Kidney glomerular epithelial cell (primary cell): ENCODE measurements at places on chromosomes 7 and 10.

DNA sequence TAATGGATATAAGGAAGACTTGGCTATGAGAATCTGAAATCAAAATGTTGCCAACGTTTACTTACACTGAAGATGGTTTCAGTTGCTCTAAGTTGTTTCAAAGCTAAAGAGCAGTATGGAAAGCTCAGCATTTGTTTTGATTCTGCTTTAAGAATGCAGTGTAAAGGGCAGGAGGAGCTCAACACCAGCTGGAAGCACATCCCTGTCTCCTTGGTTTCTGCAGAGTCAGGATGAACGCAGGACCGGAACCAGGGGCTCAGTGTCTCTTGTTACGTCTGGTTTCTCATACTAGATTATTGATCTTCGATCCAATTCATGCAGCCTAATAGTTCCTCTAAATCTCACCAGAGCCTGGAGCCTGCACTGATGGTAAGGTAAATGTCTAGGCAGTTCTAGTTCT, 24.1 kb downstream of the ZRANB1 start:
- DNase-seq: no peak

- no peak for DNase-seq
These were observed 644.5 kb upstream of the GALNT17 start for GRCh38 chr7:70487428-70487827.

DNA sequence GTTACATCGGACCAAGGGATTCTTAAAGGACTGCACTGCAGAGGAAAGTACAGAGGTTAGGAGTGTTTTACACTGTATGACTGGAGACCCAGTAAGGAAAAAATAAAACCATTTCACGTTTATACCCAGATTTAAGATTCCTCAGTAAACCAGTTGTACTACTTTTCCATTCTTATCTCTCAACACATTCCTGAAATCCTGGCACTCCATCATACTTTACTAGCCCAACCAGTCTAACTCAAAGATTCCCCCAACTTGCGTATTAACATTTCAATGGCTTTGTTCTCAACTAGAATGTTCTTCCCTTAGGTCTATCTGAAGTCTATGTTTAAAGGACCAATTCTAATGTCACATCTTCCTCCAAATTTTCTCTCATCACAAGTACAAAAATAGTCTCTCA, 8.0 kb downstream of the CCDC186 start:
- no peak for DNase-seq

GRCh38 chr7:134101716-134102115, 25.4 kb upstream of the LRGUK start:
- DNase-seq: no peak

DNA sequence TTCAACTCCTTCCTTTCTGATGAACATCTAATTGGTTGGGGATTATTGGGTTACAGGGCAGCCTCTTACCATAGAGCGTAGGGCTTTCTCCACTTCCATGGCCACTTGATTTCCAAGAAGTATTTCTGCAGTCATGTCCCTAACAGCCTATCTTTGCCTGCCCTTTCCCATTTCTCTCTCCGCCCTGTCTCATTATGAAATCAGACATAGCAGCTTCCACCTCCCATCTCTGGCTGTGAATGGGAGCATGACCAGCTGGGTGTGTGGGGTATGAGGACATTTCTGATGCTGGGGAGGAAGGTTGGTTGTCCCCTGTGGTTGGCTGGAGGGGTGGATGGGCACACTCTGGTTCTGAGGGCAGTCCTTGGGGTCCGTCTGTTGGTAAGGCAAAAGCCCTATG, 41.2 kb downstream of the ADCYAP1R1 start:
- DNase-seq: no peak

GRCh38 chr10:62812672-62813439, 3.3 kb downstream of the EGR2 start:
- DNase-seq: no peak

- no peak for DNase-seq
These were observed 60.5 kb downstream of the HK1 start for GRCh38 chr10:69338547-69339450.
